Activated CD4-positive, CD25-positive, alpha-beta regulatory T cell treated with anti-CD3 and anti-CD28 coated beads, Interleukin-2, amount 50 U/mL, for 24 hours (primary cell): ENCODE measurements at places on chromosomes 7 and 10.

- ATAC-seq, result no peak
These were observed 55.8 kb upstream of the KIF5B start for GRCh38 chr10:32112055-32112454.

GRCh38 chr10:8712656-8713055 is 658.2 kb downstream of the GATA3 start:
- no peak for ATAC-seq

GRCh38 chr7:157708919-157709295 is 372.1 kb downstream of the DNAJB6 start:
- ATAC-seq, result no peak

- ATAC-seq, result no peak
These were observed 104.6 kb upstream of the LSM8 start for GRCh38 chr7:118079369-118079768.

DNA sequence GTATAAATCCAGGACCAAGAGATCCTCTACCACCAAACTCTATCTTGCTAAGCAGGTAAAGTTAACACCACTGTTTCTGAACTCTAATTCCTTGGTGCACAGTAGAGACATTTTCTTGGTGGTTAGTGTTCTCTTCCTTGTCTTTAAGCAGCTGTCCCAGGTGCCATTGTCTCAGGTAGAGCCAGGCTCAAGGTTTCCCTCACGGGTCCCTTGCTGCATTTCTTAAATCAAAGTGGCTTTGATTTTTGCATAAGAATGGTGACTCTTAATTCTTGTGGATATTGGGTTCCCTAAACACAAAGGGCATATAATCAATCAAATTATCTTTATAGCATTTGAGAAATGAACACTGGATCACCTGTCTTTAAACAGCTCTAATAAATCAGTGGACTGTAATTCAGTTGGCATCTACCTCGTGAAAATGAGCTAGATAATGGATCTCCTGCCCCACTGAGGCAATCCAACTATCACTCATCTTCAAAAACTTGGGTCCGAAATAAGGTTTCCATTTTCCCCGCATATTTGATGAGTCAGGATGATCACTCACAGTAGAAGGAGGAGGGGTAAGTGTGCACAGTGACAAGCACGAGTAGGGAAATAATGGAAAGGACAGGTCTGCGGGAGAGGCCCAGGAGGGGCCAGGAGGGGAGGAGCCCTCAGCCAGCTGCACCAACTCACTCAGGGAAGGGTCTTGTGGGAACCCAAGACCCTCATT is 2.4 kb downstream of the ABCC2 start:
- ATAC-seq, result no peak

DNA sequence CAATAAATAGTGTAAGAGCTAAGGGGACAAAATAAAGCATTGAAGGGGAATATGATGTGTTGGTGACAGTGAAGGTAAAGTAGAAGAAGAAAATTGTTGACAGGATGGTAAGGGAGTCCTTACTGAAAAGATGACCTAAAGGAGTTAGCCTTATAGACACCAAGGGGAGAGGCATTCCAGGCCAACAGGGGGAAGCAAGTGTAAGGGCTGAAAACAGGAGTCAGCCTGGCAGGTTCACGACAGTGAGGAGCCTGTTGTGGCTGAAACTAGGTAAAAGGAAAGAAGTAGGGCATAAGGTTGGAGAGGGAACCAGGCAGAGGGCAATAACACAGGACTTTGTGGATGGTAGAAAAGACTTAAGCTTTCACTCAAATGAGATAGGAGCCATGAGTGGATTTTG is 34.0 kb downstream of the PNLIPRP3 start:
- no peak for ATAC-seq

DNA sequence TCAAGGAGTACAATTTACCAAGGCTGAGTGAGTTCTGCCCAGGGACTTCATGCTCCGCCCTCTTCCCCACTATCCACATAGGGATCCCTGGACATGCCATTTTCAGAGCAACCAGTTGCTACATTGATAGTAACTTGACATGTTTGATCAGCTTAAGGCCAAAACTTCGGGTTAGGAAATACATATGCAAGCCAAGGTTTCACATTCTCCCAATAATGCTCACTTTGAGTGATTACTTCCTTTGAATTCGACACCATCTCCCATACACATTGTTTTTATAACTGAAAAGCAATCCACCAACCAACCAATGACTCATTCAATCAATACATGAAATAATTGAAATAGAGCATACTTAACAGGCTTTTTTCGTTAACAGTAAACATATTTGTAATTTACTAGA is 137.9 kb downstream of the GLI3 start:
- ATAC-seq, result no peak

GRCh38 chr7:5689716-5690115 is 91.7 kb downstream of the RNF216 start:
- ATAC-seq, result no peak

- no peak for ATAC-seq
These were observed 241.7 kb downstream of the CHCHD3 start for GRCh38 chr7:132840199-132840598.

GRCh38 chr10:46541017-46541661 is 15.3 kb downstream of the GPRIN2 start:
- ATAC-seq, result no peak
